Dermis microvascular lymphatic vessel endothelial cell (primary cell): ENCODE measurements at places on chromosomes 7 and 10.
A peak's percentile ranks its signal among the peaks of the same experiment; 100 is the strongest.

DNA sequence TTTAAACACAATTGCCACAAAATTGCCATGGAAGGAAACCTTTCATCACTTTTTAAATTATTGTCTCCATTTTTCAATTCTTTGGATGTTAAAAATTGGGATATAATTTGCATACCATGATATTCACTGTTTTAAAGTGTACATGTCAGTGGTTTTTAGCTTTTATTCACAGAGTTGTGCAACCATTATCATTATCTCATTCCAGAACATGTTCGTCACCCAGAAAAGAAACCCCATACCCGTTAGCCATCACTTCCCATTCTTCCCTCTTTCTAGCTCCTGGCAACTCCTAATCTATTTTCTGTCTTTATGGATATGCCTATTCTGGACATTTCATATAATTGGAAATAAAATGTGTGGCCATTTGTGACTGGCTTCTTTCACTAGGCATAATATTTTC is 260.3 kb upstream of the FERD3L start:
- no peak for DNase-seq

- DNase-seq, result no peak
Measured at GRCh38 chr10:10515479-10516204, 502.0 kb upstream of the CELF2 start.

DNA sequence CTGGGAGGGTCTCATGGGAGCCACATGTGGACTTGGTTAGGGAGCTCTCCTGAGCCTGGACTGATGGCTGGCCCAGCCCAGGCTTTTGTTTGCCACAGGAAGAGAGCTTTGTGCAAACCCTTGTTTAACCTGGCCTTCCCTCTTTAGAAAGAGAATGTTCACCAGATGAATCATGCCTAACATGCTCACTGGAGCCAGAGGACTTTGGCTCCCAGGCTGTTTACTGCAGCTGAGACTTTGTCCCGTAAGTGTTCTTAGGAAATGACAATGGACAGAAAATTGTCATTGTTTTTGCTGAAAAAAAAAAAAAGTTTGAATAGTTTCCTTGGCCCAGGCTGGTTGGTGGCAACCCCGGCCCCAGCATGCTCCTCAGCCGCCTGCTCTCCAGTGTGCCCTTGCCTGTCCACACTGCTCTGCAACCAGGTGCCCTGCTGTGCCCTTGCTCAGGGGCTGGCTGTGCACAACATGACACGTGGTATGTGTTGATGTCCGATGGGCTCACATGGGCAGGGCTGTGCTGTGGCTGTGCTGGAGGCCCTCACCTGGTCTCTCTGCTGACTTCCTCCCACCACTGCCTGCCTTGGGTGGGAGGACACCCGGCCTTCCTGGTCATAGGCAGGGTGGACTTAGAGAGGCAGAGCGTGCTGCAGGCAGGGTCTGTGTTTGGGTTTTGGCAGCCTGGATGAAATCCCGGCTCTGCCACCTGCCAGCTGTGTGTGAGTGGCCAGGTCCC is 215.3 kb upstream of the ZNF32 start:
- DNase-seq, result peak; percentile 96

- no peak for DNase-seq
Measured at GRCh38 chr7:71403202-71403946, 271.4 kb downstream of the GALNT17 start.
